ENCODE measurements at places on chromosomes 5 and 9. TPM values are rescaled to one million over a fixed set of nuclear protein-coding genes. Genes with fewer than 3 reads are reported as not detected.

Gene SHISAL2B
- total RNA-seq: not detected

Gene INSL4
- not detected for total RNA-seq

Gene MAP1B
- 156 TPM for total RNA-seq

Gene PCDHGB6
- 2.3 TPM for total RNA-seq

Gene IL5
- total RNA-seq: not detected

Gene PAX5
- not detected for total RNA-seq

Gene CDC14B
- 55.7 TPM for total RNA-seq

Gene OSTF1
- 37.2 TPM for total RNA-seq

Gene ZNF782
- 5.0 TPM for total RNA-seq

Gene KCTD16
- total RNA-seq: 1.1 TPM

Gene FAM163B
- total RNA-seq: not detected

Gene DMRTA1
- 5.5 TPM for total RNA-seq

Gene PDE6A
- total RNA-seq: 0.10 TPM

Gene OSMR
- total RNA-seq: 47.1 TPM

Gene MSMP
- not detected for total RNA-seq

Gene CER1
- total RNA-seq: not detected

Gene PLPPR1
- not detected for total RNA-seq

Gene FBP2
- total RNA-seq: not detected

Gene TRAF2
- 16.3 TPM for total RNA-seq

Gene SPATA31A1
- not detected for total RNA-seq

Gene FAM153A
- total RNA-seq: not detected

Gene ZNF300
- total RNA-seq: 11.7 TPM

Gene ABO
- 4.5 TPM for total RNA-seq

Gene DMRT3
- not detected for total RNA-seq

Gene PCDHGC5
- 0.17 TPM for total RNA-seq

Gene VCAN
- total RNA-seq: 2,590 TPM

Gene P4HA2
- 441 TPM for total RNA-seq

Gene SLC6A3
- total RNA-seq: not detected

Gene PTGES2
- total RNA-seq: 80.0 TPM

Gene NR2F1
- total RNA-seq: 3.4 TPM

Gene CCDC152
- 1.1 TPM for total RNA-seq

Gene NUDT2
- total RNA-seq: 27.4 TPM

Gene HRH2
- 0.10 TPM for total RNA-seq

Gene PCDHB10
- total RNA-seq: 0.35 TPM

Gene ATOX1
- 69.1 TPM for total RNA-seq

Gene IFNA21
- total RNA-seq: not detected

Gene ACSL6
- not detected for total RNA-seq

Gene RNF180
- total RNA-seq: 13.0 TPM

Gene PCDHGA2
- total RNA-seq: 1.2 TPM

Gene ACTBL2
- 5.6 TPM for total RNA-seq

Gene CBY3
- not detected for total RNA-seq

Gene SLC1A1
- total RNA-seq: 39.5 TPM

Gene LMNB1
- 9.6 TPM for total RNA-seq

Gene GDNF
- total RNA-seq: 0.60 TPM

Gene DTWD2
- 9.9 TPM for total RNA-seq

Gene FGF1
- total RNA-seq: 0.15 TPM

Gene AJM1
- total RNA-seq: 1.8 TPM

Gene PCDHGB5
- 17.8 TPM for total RNA-seq

Gene NR5A1
- not detected for total RNA-seq

Gene ARID3C
- not detected for total RNA-seq

Gene ACOT12
- total RNA-seq: 0.10 TPM

Gene SH3TC2
- 6.4 TPM for total RNA-seq

Gene CNTNAP3
- 2.2 TPM for total RNA-seq
